Natural killer cell (primary cell): ENCODE measurements at places on chromosomes 2 and 18. TPM values are rescaled to one million over a fixed set of nuclear protein-coding genes. Genes with fewer than 3 reads are reported as not detected.

The PLCD4 gene
- 0.43 TPM for total RNA-seq

The DNAH7 gene
- 0.20 TPM for total RNA-seq

The NR4A2 gene
- 316 TPM for total RNA-seq

The BCL2L11 gene
- total RNA-seq: 56.9 TPM

GRCh38 chr2:226366920-226367319 is 432.7 kb downstream of the IRS1 start:
- no peaks in the 10 kb centered on the region for H3K27me3 ChIP-seq
- H3K27ac ChIP-seq: no peak overlapping the region
- no peaks in the 10 kb centered on the region for H3K36me3 ChIP-seq
- no peak for DNase-seq
- no peak overlapping the region for H3K4me3 ChIP-seq

DNA sequence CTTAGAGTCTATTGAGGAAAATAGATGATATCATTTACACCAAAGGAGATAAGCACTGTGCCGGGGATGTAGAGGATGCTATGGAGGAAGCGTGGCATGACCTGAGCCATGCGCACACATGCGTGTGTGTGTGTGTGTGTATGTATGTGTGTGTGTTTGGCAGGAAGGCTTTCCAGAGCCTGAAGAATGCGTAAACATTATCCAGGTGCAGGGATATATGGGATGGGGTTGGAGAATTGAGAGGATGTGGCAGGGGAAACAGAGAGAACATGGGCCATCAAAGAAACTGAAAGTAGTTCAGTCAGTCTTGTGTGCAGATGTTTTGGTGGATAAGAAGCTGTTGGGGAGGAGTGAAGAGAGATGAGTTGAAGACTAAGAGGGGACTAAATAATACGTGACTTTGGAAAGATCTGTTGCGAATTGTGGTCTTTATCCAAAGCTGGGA is 9.3 kb upstream of the STAT1 start:
- no peak overlapping the region for H3K27ac ChIP-seq
- no peak overlapping the region for H3K4me3 ChIP-seq
- peak; percentile 70 for DNase-seq
- no peaks in the 10 kb centered on the region for H3K27me3 ChIP-seq

DNA sequence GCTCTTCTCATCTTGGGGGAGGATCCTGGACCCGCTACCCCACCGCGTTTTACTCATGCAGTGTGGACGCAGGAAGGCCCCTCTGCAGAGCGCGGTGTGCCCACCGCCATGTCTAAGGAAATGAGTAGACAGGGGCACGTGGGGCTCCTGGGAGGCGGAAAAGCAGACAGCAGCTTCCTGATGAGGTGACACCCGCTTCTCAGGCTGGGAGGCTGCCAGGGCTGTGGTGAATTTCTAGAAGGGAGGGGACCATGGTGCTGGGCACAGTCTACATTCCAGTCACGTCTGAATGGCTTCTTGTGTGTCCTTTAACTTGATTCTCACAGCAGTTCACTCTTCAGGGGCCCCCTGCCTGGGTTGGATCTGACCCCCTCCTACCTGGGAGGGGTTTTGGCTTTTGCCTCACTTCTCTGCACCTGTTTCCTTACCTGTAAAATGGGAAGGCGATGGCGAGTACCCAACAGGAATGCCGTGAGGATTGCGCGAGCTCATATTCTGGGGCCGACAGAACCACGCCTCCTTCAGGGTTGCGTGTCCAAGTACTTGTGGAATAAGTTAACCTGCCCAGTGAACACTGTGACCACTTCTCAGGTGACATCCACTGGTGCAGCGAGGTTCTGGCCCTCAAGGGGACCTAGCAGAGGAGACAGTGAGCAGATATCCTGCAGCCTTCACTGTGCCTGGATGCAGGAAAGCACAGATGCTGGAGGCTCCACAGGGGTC is 32.3 kb upstream of the MBP start:
- no peak overlapping the region for H3K4me3 ChIP-seq
- H3K4me1 ChIP-seq: peaks cover 11% of the 10 kb centered on the region
- H3K36me3 ChIP-seq: no peaks in the 10 kb centered on the region
- no peak for DNase-seq
